T-helper 9 cell (primary cell): ENCODE measurements at places on chromosomes 11 and 22.
A peak's percentile ranks its signal among the peaks of the same experiment; 100 is the strongest.

DNA sequence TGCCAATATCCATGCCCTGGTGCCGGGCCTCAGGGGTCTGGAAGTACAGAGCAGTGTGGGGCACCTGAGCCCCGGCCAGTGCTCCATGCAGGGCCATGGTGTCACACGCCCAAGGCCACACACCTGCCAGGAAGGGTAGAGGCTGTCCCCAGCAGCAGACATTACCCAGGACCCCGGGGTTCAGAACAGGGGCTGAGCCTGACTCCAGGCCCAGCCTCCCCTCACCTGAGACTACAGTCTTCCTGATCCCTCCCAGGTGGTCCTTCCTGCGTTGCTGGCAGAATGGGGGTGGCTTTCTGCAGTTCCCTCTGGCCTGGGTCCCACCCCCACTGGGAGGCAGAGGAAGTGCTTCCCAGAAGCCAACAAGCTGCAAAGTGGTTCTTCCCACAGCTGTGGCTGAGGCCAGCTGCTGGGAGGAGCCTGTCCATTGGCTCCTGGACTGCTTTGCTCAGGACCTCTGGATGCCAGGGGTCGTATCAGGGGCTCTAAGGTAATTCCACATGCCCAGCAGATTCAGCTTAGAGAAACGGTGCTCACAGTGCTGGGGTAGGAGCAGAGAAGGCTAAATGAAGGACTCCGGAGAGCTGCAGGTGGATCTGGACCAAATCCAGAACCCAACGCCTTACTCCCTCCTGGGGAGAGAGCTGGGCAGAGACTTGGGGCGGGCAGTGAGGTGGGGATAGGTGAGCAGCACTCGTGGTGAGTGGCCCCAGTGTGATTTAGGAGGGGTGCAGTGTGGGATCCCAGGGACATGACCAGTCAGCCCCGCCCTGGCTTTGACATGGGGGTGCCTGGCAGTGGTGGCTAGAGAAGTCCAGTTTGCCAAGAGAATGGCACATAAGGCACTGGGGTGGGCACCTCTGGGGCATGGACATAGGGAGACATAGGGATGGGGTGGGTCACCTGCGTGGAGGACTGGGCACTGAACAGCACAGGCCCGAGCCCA, 12.6 kb downstream of the TCIRG1 start:
- no peak for DNase-seq

GRCh38 chr22:23223569-23224317, 43.4 kb downstream of the BCR start:
- DNase-seq: no peak

DNA sequence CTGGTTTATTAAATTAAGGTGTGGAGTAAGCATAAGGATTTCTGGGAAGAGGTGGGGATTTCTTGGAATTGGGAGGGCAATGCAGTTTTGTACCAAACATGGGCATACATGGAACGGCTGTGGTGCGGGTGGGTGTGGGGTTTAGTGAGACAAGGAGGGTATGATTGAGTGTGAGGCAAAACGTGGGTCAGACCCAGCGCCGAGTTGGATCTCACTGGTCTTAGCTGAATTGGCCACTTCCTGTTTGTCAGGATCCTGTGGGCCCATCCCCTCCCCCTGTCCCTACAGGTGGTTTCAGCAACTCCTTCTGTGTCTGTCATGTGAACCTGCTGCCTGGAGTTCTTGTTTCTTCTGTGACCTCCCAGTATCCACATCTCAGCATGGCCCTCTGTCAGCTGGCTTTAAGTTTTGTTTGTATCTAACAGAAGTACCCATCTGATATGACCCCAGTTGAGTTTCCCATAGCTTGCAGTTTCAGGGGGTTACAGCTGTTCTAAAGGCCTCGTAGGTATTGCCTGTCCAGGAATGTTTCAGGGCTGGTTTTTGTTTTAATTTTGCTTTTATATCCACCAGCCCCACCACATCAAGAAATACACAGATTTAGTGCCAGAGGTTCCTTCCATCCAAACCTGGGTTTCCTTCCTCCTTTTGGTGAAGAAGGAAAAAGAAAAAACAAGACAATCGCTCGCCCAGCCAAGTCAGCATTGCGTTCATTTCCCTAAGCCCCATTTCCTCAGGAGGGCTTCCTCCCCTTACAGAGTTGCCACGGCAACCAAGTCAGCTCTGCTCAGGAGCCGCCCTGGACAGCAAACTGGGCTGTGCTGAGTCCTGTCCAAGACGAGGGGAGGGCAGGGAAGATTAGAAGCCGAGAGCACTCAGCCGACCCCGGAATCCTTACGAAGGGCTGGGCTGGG, 6.0 kb downstream of the APOL1 start:
- no peak for DNase-seq

DNA sequence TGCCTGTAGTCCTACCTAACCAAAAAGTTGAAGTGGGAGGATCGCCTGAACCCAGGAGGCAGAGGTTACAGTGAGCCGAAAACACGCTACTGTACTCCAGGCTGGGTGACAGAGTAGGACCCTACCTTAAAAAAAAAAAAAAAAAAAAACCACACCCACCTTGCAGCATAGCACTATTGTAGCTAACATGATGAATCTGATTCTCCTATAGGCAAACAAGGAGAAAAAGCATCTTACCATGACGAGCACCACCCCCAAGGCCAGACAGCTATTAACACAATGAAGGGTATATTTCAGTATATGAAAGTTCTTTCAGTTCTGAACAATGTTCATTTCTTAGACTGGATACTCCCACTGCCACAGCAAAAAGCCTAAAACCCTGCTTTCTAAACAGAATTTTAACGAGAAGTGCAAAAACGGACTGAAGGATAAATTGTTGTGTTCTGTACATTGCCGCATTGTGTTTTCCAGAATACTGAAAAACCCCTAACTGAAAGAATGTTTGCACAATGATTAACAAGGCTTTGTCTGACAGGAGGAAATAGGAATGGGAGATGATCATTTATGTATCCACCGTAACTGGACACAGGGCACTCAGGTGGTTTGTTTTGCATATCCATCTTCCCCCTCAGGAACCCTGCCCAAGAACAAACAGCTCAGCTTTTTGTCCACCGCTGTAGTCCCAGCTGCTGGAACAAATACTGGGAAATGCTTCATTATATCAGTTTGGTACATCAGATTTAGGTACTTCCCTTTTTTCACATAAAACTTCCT, 8.9 kb downstream of the PISD start:
- DNase-seq: no peak

DNA sequence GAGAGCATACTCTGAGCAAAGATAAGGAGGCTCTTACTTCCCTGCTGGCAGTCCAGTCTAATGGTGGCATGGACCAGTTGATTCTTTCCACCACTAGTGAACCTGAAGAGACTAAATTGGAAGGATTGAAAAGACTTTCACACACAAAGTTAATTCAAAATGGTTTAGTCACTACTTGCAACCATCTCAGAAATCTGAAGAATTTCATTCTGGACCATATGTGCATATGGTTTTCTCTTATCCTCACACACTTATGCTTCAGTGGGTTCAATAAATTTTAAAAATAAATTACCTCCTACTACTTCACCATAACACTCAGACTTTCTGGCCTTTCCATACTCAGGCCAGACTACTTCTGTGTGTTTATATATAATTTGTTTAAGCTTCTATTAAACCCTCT, 44.7 kb downstream of the CADM1 start:
- no peak for DNase-seq

- no peak for DNase-seq
Measured at GRCh38 chr22:26463101-26463661, 20.4 kb downstream of the HPS4 start.

GRCh38 chr11:61362542-61362875, 335 bp downstream of the TMEM138 start:
- peak; percentile 10 for DNase-seq

GRCh38 chr11:65290448-65291165, 24.1 kb upstream of the CDC42EP2 start:
- DNase-seq: no peak

- DNase-seq: no peak
Measured at GRCh38 chr11:134157451-134157850, 66.3 kb downstream of the NCAPD3 start.

- no peak for DNase-seq
Measured at GRCh38 chr11:119847853-119848252, 118.9 kb upstream of the NECTIN1 start.

DNA sequence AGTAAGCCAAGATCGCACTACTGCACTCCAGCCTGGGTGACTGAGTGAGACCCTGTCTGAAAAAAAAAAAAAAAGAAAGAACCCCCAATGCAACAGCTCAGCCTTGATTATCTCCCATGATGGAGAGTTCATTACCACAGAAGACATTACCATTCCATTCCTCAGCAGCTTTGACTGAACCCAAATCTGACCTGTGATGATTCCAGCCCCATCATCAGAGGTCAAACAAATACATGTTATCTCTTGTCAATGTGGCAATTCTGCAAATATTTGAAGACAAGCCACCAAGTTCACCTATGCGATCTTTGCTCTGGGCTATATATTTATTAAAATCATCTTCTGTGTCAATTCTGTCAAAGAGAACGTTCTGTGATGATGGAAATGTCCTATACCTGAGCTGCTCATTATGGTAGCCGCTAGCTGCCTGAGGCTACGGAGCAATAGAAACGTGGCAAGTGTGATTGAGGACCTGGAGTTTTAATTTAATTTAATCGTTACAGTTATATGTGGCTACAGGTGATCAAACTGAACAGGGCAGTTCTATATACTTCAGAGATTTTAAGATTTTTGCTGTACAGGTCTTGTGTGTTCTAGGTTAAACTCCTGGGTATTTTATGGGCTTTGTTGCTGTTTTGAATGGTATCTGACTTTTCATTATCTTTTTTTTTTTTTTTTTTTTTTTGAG, 7.9 kb downstream of the SEC14L4 start:
- DNase-seq: no peak

DNA sequence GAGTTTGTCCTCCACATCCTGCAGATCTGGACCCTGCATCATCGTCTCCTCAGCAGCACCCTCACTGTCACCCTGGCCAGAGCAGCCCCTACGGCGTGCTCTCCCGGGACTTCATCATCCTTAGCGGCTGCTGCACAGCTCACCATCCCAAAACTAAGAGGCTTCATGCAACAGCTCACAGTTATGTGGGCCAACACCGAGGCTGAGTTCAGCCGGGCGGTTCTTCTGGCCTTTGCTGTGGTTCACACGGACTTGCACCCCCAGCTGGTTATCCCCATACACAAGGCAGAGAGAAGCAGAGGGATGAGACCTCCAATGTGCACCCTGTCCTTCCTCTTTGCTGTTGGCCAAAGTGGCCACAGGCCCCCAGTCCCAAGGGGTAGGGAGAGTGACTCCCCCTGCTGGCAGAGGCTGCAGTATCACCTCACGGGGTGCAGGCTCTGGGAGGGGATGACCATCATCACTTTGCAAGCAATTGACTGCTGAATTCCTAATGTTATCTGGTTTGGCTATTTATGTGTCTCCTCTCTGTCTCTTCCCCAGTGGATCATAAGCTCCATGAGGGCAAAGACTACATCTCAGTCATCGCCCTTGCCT, 276.8 kb downstream of the BRD1 start:
- DNase-seq: no peak

GRCh38 chr11:61198948-61199523, 4.3 kb upstream of the PGA3 start:
- DNase-seq: no peak

- DNase-seq: no peak
Measured at GRCh38 chr11:121515335-121515671, 62.5 kb upstream of the SORL1-AS1 start.
